Stimulated activated CD4-positive, alpha-beta T cell treated with anti-CD3 and anti-CD28 coated beads, TNF-alpha, amount 100 ng/mL, for 48 hours (primary cell): ENCODE measurements at places on chromosomes 3 and 15.

GRCh38 chr3:10160346-10160745, 4.4 kb upstream of the IRAK2 start:
- DNase-seq: no peak

DNA sequence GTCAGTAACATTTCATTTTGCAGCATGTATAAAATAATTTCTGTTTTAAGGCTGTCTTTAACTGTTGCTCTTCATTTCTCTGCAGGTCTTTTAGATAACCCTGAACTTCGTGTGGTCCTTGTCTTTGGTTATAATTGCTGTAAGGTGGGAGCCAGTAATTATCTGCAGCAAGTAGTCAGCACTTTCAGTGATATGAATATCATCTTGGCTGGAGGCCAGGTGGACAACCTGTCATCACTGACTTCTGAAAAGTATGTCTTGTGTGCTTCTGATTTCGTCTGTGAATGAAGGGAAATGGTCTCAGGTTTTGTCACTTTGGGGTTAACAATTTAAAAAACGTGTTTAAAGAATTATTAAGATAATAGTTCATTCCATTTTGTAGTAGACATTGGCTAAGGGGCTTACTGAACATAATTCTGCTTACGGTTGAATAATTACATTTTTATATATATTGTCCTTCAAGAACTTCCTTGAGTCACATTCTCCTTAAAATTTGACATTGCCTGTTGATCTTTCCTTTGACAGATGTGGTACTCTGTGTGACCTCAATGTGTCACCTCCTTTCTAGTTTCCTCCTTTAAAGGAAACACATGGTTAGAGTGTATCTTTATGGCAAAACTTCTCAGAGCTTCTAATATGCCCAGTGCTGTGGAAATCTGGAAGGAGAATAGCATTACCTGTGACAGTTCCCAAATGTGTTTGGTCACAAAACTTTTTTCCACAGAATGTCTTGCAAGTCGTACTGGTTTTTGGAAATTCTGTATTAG, 26.3 kb downstream of the FBXO22 start:
- no peak for DNase-seq

DNA sequence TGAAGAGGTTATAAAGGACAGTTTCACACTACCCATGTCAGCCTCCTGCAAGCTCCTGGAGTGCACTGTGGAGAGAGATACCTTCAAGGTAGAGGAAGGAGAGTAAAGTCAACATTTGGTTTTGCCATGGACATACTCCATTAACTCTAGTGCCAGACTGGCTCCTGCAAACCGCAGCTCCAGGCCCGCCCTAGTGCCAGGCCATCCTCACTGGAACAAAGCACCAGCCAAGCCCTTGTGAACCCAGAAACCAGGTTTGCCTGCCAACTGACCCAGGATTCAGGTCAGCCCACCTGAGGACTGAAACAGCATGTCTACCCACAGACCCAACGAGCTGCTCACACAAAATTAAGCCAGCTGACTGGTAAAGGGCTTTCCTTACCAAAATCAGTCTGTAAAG, 41.0 kb upstream of the TP63 start:
- no peak for DNase-seq

GRCh38 chr15:89489376-89489775, 7.0 kb downstream of the RHCG start:
- no peak for DNase-seq

GRCh38 chr3:123653221-123653682, 68.4 kb upstream of the HACD2 start:
- DNase-seq: no peak

- no peak for DNase-seq
Observed at GRCh38 chr15:37019479-37020433, 80.6 kb downstream of the MEIS2 start.

GRCh38 chr3:159866201-159866746, 122.4 kb upstream of the IL12A start:
- DNase-seq: no peak

DNA sequence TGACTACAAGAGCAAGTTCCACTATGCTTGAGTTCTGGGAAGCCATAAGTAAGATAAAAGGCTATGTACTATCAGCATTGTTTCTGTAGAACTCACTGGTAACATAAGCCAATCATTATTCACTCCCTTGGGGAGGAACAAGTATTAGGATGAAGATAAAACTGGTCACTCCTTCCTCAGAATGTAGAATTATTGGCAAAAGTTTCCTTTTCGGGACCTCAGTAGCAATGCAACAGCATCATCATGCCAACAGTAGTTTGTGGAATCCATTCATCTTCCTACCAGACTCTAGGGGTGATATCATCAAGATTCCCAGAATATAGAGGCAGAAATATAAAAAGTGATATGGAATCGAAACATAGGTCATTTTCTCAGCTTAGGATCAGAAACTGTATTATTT, 209.5 kb downstream of the PLOD2 start:
- DNase-seq: no peak

DNA sequence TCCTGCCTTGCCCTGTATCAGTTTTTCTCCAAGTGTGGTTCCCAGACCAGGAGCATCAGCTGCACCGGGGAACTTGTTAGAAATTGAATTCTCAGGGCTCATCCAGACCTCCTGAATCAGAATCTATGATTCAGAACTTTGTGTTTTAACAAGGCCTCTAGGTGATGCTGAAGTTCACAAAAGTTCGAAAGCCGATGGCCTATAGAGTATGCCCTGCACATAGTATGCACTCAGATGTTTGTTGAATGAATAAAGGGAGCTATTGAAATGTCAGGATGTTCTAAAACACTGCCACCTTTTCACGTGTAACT, 664 bp upstream of the LARP6 start:
- DNase-seq: no peak

- no peak for DNase-seq
Observed at GRCh38 chr3:103614719-103615118, 1179.9 kb downstream of the ZPLD1 start.

- no peak for DNase-seq
Observed at GRCh38 chr15:47673232-47673761, 44.0 kb upstream of the SEMA6D start.
